ENCODE measurements at places on chromosomes 4 and X.

DNA sequence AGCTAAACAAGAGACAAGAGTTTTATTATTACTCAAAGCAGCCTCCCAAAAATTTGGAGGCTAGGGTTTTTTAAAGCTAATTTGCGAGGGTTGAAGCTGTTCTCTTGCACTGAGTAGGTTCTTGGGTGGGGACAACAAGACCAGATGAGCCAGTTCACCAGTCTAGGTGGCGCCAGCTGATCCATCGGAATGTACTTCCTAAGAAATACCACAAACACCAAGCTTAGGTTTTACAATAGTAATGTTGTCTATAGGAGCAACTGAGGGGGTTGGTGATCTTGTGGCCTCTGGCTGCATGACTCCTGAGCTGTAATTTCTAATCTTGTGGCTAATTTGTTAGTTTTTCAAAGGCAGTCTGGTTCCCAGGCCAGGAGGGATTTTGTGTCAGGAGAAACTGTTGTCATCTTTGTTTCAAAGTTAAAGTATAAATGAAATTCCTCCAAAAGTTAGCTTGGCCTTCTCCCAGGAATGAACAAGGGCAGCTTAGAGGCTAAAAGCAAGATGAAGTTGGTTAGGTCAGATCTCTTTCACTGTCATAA, 130.6 kb downstream of the SLC7A11 start:
- DNase-seq, result no peak

- peak; percentile 53 for DNase-seq
These were observed 6.5 kb downstream of the RPL39 start for GRCh38 chrX:119784747-119785446.

GRCh38 chrX:40151211-40152172, 53.7 kb upstream of the BCOR start:
- no peak for DNase-seq

- no peak for DNase-seq
These were observed at the start of gene PWWP3B for GRCh38 chrX:106168107-106168506. Gene PWWP3B, plus strand, starts transcription at chrX:106168305. Its CDS starts 37,128 bp downstream, at chrX:106205433.

DNA sequence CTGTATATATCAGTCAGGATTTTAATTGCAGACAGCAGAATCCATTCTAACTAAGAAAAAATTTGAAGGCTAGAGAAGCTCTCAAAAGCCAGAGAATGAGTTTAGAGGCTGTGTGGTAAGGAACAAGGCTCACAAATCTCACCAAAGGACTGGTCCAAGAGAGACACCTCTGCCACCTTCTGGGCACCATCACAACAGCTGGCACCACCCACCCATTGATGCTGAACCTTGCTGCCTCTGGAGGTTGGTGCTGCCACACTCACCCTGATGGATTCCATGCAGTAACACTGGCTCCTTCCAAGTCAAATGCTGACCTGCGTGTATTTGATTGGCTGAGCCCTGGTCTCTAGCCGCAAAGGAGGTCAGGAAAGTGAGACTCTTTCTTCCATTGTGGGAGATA, 100.8 kb downstream of the BEND2 start:
- no peak for DNase-seq

GRCh38 chr4:127217586-127218229, 415.0 kb upstream of the INTU start:
- DNase-seq, result no peak

DNA sequence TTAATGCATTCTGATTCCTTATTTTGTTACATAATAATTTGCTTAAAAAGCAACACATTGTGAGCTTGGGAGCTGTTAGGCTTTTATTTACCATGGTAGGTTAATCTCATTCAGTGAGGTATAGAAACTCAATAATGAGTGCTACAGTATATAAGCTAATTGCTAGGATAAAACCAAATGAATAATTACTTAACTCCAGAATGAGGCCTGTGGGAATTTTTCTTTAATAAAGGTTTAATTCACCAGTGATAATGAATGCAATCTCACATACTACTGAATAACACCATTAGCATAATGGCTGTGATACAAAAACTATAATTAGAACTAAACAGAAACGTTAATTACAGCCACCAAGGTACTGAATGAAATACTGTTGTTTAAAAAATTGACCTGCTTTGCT, 326.3 kb downstream of the IQCM start:
- no peak for DNase-seq

GRCh38 chr4:2963966-2964471, 648 bp downstream of the GRK4 start:
- no peak for DNase-seq

DNA sequence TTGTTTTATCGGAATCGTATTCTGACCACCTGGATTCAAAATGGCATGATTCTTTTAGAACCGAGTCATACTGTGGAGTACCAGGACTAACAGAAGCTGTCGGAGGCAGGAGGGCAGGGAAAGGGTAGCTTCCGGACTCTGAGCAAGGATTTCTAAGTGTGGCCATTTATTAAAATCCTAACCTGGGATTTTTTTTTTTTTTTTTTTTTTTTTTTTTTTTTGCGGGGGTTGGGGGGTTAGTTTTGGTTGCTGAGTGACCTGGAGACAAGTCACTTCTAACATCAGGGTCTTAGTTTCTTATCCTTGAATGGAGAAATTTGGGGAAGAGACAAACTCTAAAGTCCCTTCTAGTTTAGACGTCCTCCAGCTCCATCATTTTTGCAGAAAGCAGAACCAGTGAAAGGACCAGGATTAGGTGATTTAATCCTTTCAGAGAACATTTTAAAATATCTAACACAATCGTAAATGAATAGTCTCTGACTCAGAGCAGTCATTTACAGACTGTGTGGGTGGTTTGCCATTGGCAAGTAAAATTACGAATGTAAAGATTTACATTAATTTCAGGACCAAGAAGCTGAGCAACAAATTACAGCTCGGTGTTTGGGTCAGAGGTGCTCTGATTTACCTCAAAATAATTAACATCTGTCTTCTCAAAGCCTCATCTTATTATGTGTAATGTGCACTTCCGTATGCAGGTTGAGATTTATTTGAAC, 7.3 kb downstream of the SLC25A5 start:
- DNase-seq, result no peak

GRCh38 chr4:80926446-80926845, 104.1 kb upstream of the BMP3 start:
- no peak for DNase-seq

DNA sequence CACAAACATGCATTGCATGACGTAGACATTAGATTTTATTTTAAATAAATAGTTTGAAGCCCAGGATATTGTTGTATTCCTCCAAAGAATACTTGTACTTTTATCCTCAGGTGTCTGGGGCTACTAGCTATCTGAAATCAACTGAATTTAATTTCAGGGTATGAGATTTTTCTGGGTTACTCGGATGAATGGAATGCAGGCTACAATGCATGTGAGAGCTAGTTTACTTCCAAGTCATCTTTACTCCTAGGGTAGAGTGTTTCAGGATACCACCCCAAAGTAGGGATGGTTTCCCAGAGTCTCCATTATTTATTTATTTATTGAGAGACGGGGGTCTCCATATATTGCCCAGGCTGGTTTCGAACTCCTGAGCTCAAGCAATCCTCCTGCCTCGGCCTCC, 66.4 kb downstream of the HPRT1 start:
- no peak for DNase-seq

DNA sequence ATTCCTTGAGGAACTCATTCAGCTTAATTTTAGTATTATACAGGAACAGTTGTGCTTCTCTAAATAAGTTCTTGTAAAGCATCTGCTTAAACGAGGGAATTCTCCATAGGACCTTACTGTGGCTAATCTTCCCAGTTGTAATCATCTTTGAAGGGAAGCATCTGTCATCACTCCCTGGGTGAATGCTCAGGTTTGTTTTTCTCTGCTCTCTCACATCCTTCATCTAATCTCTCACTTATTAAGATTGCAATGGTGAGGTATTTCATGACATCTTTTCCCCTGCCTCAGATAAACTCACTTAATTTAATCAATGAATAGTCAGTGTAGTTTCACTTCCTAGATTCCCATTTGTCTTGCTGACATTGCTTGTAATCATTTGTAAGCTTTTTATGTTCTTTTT, 121.8 kb upstream of the ADAMTS3 start:
- DNase-seq, result no peak

GRCh38 chrX:148788449-148788848, 288.0 kb downstream of the AFF2 start:
- no peak for DNase-seq

All from CD4-positive, alpha-beta T cell treated with Interleukin-1 beta for 1 hour (primary cell).